Activated T-helper 1 cell treated with anti-CD3 and anti-CD28 coated beads, Interleukin-2, amount 50 U/mL, for 16 hours (primary cell): ENCODE measurements at places on chromosomes 7 and 10.

GRCh38 chr10:109866995-109867635, 56.2 kb downstream of the XPNPEP1 start:
- no peak for DNase-seq

- DNase-seq, result no peak
These were observed 77.9 kb downstream of the GSAP start for GRCh38 chr7:77338260-77338659.

- no peak for DNase-seq
These were observed 110.8 kb downstream of the TPK1 start for GRCh38 chr7:144725070-144725469.

DNA sequence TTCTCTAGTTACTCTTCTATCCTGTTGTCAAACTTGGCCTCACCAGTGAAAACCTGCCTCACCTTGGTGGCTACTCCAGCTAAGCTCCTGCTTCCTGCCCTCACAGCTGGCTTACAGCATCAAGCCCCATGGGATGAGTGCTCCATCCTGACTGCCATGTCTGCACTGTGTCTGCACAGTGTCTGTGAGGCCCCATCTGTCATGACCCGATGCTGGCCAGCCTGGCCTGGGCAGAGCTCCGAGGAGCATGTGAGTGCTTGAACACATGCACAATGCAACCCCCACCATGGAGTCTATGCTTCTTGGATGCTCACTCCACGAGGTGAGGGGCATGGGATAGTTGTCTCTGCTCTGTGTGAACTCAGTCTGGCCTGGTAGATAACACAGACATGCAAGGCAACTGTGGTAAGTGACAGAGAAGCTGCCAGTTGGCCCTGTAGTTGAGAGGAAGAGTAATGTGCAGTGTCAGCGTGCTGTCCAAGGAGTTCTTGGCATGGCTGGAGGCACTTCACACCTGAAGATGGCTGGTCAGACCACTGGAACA, 207.1 kb upstream of the ZNF32 start:
- DNase-seq, result no peak

DNA sequence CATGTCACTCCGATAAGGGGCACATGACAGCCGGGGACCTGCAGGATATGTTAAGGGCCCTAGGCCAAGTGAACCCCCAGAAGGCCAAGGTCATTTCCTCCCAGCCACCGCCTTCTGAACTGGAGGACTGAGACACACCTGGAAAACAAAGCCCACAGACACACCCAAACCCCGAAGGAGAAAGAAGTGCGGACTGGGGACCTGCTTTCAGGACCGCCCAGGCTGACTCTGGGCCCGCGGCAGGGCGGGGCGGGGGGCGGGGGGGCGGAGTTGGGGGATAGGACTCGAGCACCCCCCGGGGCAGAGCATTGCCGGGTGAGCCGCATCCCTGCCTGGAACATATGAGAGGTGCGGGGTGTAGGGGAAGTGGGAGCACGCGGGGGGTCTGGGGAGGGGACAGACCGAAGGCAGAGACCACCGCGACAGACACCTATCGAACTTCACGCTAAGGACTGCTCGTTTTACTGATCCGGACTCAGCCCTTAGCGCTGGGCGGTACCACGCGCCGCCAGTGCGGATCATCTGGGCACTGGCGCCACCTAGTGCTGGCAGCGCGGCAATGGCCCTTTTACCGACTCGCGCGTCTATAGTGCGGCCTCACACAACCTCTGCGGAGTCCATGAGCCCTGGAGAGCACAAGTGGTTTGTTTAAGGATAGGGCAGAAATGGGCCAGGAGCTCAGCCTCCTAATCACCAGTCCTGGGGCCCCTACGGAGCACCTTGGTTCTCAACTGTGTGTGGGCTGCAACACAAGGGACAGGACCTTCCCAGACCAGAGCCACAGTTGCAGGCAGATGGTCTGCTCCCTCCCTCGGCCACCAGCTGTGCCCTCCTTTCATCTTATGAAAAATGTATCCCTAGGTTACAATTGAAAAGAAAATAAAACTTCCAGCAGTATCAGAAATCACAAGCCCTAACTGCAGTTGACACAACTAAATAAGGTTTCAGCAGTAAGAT, 157.6 kb downstream of the HERPUD2 start:
- DNase-seq, result peak; percentile 65

DNA sequence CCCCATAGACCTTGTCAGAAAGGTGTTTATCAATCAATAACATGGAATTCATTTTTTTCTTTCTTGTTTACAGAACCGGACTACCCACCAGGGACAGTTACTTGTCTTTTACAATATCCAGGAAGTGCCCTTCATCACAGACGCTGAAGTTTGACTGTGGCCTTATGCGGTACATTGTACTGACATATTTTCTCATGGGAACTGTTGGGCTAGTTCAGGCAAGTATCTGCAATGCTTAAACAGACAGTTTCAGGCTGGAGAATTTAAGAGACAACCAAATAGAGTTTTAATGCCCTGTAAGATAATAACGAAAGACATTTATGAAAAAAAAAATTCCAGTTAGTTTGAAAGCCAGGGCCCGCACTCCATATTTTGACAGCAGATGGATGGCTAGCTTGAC, 246.4 kb downstream of the GATA3 start:
- no peak for DNase-seq

- DNase-seq, result no peak
These were observed 36.5 kb downstream of the MALSU1 start for GRCh38 chr7:23335621-23336020.

DNA sequence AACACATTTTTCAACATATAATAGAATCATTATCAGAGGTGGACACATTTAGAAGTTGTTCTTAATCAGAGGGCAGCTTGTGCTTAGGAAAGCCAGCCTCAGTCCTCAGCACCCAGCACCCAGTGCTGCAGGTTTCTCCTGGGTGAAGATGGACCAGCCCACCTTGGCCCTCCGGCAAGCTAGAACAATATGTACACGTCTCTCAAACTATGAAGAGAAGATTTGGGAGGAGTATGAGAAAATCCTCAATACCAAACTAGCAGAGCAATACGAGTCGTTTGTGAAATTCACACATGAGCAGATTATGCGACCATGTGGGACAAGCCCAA, 13.5 kb upstream of the RALA start:
- no peak for DNase-seq

DNA sequence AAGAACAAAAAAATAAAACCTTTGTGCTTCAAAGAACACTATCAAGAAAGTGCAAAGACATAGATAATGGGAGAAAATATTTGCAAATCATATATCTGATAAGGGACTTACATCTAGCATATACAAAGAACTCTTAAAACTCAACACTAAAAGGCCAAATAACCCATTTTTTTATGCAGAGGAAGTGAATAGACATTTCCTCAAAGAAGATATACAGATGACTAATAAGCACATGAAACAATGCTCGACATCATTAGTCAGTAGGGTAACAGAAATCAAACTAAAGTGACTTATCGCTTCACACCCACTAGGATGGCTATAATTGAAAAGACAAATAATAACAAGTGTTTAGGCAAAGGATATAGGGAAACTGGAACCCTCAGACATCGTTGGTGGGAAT, 78.0 kb downstream of the MALSU1 start:
- no peak for DNase-seq

DNA sequence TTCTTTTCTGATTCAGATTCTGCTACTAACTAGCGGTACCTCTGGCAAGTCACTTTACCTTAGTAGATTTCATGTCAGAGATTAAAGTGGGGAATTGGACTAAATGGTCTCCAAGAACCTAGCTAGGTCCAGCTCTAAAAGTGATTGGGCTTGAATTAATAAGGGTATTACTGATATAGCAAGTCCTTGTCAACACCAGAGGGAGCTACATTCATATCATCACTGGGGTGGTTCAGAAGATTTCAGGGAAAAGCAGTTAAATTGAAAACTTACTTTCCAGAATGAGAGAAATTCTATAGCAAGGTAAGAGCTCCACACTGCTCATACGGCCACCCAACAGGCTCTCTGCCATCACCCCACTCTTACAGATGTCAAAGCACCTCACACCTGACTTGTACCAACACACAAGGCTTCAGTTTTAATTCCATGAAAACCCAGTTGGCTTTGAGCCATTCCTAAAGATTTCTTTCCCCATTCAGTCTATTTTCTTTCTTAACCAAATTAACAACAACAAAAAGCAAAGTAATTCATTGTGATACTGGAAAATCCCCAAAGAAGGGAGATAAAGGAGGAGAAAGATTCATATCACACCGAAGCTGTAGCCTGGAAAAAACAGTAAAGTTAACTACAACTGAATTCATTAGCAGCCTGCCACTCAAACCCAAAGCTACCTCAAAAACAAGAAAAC, 38.0 kb upstream of the SPOCK2 start:
- no peak for DNase-seq

- no peak for DNase-seq
These were observed 17.0 kb downstream of the COBL start for GRCh38 chr7:51299391-51300133.

DNA sequence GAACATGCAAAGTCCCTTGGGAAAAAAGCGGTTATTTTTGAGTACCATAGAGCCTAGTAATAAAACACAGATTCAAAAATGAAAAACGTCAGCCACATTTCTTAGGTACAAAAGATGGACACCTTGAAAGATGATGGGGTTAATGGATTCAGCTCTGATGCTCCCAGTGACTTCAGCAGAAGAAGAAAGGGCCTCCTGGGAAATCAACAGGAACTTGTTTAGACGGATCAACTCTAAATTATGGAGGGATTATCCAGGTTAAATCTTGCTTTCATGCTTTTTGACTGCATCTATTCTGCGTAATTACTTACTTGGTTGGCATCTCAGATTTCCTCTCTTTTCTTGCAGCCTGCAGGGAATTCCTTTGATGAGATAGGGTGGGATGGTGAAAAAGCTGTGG, 82.5 kb downstream of the TMEM178B start:
- no peak for DNase-seq

DNA sequence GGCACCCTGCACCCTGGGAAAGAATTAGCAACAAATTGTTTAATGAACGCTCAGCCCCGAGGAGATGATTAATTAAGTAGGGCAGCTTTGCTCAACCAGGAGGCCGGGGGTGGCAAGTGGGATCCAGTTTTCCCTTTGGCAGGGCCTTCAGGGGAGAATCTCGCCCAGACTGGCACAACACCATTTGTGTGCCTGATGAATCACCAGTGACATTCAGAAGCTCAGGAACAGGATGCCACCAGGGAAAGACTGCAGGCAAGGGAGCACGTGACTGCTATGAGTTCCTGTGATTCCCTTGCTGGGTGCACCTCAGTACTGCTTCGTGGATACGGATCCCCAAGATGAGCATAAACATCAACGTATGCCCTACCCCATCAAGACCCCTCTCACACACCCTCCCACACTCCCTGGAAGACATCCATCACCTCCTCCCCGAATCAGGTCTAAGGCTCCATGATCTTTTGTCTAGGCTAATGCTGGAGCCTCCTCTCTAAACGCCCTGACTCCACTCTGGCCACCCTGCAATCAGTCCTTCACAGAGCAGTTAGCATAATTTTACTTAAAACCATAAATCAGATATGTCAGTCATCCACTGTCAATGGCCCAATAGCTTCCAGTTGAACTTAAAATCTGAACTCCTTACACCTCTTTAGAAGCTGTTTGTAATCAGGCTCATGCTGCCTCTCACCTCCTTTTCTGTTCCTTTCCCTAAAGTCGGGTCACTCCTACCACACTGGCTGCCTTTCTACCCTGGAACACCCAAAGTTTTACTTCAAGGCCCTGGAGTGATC, 109.2 kb upstream of the AGK start:
- no peak for DNase-seq

GRCh38 chr10:131834152-131834810, 66.5 kb upstream of the PPP2R2D start:
- no peak for DNase-seq

DNA sequence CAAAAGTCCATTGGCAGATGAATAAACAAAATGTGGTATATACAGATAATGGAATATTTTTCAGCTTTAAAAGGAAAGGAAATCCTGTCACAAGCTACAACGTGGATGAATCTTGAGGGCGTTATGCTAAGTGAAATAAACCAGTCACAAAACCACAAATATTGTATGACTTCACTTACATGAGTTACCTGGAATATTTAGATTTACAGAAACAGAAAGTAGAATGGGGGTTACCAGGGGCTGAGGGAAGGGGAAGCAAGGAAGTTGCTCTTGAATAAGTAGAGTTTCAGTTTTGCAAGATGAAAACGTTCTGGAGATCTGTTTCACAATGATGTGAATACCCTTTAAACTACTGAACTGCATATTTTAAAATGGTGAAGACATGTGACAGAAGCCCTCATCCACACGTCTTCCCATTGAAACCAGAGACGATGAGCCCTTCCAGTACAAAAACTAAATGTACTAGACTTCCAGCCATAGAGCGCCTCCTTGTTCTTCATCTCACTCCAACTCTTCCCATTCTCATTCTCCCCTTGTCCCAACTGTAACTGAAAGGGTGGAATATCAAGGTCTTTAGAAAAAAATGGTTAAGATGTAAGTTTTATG, 62.4 kb downstream of the MICU1 start:
- DNase-seq, result no peak

GRCh38 chr7:38796626-38797501, 112.1 kb downstream of the VPS41 start:
- DNase-seq, result peak; percentile 6

- no peak for DNase-seq
These were observed 871 bp downstream of the SPOCK2 start for GRCh38 chr10:72087392-72087968.

- DNase-seq, result no peak
These were observed 53.9 kb upstream of the IL6 start for GRCh38 chr7:22672846-22673680.

DNA sequence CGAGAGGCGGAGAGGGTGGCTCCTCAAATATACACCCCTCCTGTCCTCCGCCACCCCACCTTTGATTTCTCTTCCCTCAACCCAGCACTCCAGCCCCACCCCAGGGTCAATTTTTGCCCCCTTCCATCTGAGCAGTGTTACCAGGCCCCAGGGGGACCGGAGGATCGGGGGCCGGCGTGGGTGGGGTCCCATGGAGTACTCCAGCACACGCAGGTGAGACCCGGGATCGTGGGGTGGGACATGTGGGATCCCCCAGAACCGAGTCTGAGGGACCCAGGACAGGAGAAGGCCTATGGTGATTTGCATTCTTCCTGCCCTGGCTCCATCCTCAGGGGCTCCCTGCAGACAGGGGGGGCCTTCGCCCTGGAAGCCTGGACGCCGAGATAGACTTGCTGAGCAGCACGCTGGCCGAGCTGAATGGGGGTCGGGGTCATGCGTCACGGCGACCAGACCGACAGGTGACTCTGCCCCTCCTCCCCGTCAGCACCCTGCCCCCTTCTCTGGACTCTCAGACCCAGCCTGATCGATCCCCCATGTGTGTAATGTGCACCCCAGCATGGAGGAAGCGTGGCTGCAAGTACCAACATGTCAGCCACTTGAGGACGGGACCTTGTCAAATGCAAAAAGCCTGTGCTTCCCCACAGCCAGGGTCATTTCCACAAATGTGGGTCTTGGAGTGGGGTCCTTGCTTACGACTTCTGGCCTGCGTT, 744 bp downstream of the TRIP6 start:
- DNase-seq, result no peak

- DNase-seq, result no peak
These were observed 1.7 kb downstream of the TSPAN12 start for GRCh38 chr7:120856198-120856597.

GRCh38 chr10:124677749-124678556, 66.2 kb downstream of the FAM53B start:
- DNase-seq, result no peak
